Ascending aorta (tissue), 2 donors: ENCODE measurements at places on chromosomes 4 and X. TPM values are rescaled to one million over a fixed set of nuclear protein-coding genes. Genes with fewer than 3 reads are reported as not detected.

- DNase-seq: no peak
Measured at GRCh38 chr4:108620933-108621905, 843 bp downstream of the RPL34 start.

GRCh38 chr4:148355442-148356123, 86.6 kb downstream of the NR3C2 start:
- DNase-seq: no peak

Gene DRD5
- not detected for total RNA-seq

DNA sequence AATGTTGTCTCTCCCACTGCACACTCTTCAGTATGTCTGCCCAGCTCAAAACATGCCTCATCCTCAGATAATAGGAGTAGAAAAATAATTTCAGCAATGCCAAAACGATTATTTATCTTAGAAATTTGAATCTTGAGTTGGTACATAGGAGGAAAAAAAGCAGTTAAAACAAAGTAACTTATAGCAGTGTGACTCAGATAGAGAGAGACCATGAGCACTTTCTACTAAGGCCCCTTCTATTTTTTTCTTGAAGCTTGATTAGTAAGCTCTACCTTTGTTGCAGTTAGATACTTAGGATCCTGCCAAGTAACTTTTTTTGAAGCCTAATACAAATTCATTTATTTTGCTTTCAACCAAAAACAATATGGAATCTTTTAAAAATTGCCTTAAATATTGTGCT, 212.3 kb downstream of the MAD2L1 start:
- DNase-seq: no peak

DNA sequence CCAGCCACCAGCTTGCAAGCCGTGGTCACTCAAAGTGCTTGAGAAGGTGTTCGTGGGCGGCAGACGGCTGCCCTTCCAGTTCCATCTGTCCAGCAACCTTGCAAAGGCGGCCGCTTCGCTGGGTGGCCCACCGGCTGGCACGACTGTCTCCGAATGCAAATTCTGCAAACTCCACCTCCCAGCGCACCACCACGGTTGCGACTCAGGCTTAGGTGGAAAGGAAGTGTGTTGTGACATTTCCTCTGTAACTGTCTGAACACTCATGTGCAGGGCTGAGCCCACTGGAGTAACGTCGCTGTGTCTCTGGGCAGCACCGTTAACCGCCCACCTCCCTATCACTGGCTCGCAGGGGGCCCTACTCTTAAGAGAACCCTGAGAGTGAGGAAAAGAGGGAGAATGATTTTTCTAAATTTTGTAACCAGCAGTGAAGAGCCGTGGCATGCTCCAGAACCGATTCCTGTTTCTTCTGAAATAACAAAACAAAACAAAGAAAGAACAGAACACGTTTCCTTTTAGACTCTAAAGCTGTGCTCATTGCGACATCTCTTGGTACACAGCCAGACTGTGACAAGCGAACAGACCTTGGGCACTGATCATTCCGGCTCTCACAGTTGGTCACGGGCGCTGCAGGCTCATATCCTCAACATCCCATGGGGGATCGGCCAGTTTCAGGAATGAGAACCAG, at the start of gene P2RY8:
Gene P2RY8, minus strand, starts transcription at position 155 of the 685 bp plus-strand sequence. CDS start 70,627 bp downstream, outside the sequence.
- peak; percentile 31 for DNase-seq

Gene PDGFRA
- total RNA-seq: 58.3 TPM

Gene ADH1B
- total RNA-seq: 650 TPM

DNA sequence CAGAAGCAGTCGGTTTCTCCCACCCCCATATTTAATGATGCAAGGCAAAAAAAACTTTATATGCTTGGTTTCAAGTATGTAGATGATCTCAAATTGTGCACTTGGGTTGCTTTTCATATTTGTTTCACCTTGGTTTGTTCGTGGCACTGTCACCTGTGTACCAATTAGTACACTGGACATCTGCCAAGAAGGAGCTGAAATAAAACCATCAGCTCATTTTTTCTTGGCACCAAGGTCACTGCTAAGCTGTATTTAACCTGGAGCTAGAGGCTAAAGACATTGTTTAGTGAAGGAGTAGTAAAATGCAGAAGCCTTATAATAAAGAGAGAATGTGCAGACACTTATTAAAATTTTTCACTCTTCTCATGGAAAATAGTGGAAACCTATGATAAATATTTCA, 430.8 kb downstream of the ARHGAP24 start:
- DNase-seq: no peak

Gene PAGE2B
- total RNA-seq: not detected

GRCh38 chr4:38091636-38092035, 131.4 kb downstream of the PTTG2 start:
- no peak for DNase-seq

GRCh38 chr4:104263100-104263499, 231.6 kb downstream of the CXXC4 start:
- DNase-seq: no peak

GRCh38 chr4:146975527-146975926, 29.9 kb upstream of the TTC29 start:
- no peak for DNase-seq

Gene CCKAR
- not detected for total RNA-seq

GRCh38 chrX:134172588-134173259, 64.3 kb upstream of the CCDC160 start:
- no peak for DNase-seq

Gene RAB40A
- 1.5 TPM for total RNA-seq

DNA sequence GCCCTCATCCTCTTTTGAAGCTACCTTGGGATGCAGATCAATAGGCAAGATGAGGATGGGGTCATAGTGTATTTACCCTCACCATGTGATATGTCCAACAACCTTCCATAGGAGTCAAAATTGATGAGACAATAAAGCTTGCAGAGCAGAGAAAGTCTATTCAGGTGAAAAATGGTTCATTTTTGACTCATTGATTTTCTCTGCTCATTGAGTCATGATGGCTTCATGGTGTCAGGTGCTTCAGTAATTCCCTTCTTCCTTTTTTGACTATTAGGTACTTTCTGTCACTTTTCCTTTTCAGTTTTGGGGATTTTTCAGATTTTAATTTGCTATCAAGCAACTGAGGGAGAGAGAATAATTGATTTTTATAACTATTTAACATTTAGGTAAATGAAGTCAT, 55.9 kb upstream of the IL2 start:
- no peak for DNase-seq

GRCh38 chr4:100165809-100166208, 24.5 kb downstream of the DDIT4L start:
- no peak for DNase-seq
